ENCODE measurements at places on chromosomes 1 and 21.
A peak's percentile ranks its signal among the peaks of the same experiment; 100 is the strongest.

DNA sequence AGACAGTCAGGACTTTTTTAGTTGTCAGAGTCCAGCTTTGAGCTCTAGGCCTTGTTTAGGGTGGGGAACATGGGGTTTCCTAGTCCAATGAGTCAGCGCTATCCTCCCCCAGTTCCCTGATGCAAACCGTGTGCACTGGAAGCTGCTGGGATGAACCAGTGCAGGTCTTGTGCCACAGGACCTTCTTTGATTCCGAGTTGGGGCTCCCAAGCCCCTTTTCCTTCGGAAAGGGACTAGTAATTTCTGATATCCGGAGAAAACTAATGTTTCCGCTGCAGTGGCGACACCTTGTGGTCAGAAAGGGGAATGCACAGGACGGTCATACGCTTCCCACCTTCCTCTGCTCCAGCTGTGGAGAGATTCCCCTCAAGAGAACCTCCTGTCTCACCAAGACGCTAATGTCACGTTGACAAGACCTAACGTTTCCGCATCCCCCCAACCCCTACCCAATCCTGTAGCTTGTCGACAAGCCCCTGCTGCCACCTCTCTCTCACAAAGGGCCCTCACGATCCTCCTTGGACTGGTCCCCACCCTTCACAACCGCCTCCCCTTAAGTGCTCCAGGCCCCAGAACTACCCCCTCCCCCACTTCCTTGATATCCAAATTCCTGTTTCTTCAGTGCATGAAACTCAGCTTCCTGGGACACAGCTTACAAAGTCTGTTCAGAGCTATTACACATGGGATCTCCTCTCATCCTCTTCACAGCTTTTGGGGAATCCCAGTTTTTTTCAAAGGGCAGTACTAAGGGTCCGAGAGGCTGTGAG lies 30.9 kb downstream of the GPA33 start:
- DNase-seq = peak; percentile 65

- DNase-seq = no peak
Measured at GRCh38 chr1:246934765-246935164, 3.0 kb upstream of the AHCTF1 start.

DNA sequence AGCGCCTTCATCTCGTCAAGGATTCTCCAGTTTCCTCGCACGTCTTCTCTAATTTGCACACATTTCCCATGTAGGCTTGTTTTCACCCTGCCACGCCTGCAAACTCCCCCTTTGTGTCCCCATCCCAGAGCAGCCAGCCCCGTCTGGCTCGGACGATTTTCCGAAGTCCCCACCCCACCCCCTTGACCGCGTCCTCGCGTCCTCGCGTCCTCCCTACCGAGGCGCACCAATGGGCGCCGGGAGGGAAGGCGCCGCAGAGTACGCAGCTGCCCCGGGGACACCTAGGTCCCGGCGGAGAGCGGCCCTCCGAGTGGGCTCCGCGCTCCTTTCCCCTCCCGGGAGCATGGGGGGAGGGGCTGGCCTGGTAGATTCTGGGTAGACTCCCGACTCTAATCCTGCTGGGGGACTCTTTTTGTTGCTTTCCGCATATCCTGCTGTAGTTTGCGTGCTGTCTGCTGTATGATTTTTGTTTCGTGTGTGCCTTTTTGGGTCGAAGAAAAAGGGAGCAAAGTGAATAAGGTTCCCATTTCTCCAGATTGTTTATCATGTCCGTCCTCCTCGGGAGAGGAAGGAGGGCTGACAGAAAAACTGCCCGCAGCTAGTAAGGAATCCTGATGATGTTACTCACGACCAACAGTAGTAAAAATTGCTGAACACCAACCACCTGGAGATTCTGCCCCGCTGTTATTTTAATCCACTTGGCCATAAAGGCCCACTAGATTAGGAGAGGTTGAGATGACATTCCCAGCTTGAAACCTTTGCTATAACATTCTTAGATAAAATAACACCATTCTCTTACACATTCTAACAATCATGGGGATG lies 1.5 kb downstream of the CACHD1 start:
- DNase-seq = no peak

GRCh38 chr1:84975035-84975434 lies 21.9 kb downstream of the MCOLN2 start:
- DNase-seq = no peak

GRCh38 chr1:7010534-7011200 lies 225.4 kb downstream of the CAMTA1 start:
- DNase-seq = no peak

GRCh38 chr1:24929398-24930259 lies 447 bp downstream of the RUNX3 start:
- DNase-seq = peak; percentile 32

- DNase-seq = no peak
Measured at GRCh38 chr21:36052860-36053714, 7.2 kb downstream of the SETD4 start.

DNA sequence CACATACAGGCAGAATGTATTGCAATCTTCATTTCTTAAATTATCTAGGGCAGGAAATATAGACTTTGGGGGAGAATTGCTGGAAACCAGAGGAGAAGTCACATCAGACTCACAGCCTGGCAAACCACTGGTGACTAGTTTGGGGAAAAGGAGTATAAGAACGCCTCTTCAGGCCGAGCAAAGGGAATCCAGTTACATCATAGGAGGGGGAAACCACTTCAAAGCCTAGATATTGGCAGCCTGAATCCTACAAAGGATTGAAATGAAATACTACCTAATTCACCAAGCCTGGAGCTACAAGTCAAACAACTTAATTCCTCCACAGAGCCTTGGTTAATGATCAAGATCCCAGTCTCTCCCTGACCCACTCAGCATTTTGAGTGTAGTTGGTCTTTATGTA lies 121.7 kb downstream of the SLC30A10 start:
- DNase-seq = no peak

DNA sequence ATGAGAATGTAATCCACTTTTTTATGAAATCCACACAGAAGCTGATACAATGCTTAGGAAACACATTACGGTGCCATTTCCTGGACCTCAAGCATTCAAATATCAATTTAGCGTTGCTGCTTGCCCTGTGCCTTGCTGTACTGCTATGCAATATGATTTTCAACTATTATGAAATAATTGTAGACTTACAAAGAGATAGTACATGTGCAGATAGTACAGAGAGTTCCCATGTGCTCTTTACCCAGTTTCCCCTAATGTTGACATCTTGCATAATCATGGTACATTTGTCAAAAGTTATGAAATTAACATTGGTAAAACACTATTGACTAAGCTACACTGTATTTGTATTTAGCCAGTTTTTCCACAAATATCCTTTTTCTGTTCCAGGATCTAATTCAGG lies 37.7 kb upstream of the PTBP2 start:
- DNase-seq = no peak

- no peak for DNase-seq
Measured at GRCh38 chr1:25435397-25436108, 4.9 kb downstream of the MACO1 start.

DNA sequence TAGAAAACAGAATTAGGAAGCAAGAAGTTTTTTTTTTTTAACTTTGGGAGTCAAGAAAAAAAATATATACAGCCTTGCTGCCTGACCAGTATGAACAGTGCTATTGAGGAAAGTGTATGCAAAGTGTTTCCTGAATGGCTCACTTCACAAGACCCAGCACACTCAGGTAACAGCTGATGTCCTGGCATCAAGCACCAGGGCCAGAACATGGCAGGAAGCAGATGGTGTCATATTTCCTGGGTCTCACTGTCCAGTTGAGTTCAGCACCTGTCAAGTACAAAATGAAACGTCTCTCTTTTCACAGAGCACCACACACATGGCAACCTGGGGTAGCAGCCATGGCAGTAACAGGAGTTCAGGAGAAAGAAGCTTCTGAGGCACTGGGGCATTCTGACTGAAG lies 372.3 kb downstream of the TTLL7 start:
- no peak for DNase-seq

Data from activated T-cell treated with anti-CD3 and anti-CD28 coated beads for 1 hour (primary cell).